ENCODE measurements at places on chromosomes 11 and 22.

- no peak for DNase-seq
Observed at GRCh38 chr11:108144615-108145014, 23.2 kb downstream of the ACAT1 start.

DNA sequence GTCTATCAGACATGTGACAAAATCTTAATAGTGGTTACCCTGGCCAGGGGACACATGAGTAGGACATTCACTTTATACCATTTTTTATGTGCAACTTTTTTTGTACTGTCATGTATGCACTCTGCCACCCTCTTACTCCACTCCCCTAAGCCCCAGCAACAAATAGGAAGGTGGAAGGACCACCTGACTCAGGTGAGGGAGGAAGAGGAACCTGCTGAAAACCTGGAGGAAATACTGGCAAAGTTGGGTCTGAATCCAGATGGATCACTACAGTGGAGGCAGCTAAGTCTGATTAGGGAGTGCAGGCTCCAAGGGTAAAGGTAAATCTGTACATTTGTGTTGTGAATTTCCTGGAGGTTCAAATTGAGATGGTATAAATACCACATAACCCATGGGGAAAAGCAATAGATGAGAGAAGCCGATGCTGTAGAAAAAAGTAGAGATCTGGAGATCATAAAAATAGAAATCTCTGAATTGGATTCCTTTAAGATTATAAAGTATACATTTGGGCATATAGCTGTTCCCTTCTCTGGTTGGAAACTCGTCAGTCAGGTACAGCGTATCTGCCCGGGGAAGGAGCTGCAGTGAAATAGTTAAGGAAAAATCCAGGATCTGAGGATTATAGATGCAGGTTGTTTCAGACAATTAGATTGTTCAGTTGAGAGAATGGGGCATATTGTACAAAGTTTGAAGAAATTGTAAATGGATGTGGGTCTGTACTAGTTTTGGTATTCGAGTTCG lies 52.2 kb upstream of the OR9Q1 start:
- no peak for DNase-seq

DNA sequence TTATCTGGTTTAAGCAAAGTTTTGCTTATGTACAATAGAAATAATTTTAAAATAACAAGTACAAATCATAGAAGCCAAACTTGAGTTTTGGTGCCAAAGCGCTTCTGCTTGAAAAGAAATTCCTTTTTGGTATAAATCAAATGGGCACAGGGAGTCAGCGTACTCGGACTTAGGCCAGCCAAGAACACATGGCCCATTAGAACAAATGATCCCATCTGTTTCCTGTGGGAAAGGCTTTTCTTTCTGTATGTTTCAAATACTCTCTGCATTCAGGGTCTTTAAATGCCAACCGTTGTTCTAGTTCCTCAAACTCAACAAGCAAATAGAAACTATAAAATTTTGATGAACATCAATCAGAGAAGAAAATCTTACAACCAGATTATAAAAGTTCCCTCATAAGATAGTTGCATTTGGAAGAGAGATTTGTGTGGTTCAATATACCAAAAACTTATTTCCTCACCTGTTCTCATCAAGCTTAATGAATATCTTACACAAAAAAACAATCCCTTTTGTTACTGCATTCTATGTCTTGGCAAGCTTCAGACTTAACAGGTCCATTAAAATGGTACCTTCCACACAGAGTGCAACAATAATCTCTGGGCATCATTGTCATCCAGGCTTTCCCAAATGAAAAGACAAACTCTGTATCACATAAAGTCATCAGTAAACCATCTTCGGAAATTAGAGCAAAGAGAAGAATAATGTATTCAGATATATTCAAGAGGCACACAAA lies 739.8 kb upstream of the API5 start:
- no peak for DNase-seq

DNA sequence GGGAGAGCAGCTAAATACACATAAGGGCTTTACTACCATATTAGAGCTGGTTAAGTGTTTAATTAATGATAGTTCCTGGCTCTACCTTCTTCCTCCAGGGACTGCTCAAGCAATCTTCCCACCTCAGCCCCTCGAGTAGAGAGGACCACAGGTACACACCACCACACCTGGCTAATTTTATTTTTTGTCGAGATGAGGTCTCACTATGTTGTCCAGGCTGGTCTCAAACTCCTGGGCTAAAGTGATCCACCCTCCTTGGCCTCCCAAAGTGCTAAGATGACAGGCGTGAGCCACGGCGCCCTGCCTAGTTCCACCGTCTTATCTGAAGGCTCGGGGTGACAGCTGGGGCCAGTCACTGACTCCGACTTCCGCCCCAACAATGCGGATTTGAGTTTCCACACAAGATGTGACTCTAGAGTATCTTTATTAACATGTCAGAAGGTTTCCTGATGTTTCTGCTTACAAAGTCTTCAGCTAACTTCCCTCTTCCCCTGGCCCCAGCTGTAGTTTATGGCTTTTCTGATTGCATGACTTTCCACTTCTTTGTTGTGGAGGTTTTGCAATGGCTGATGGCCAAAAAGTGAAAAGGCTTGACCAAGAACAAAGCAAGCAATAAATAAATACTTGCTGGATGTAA lies 16.8 kb downstream of the TPST2 start:
- no peak for DNase-seq

GRCh38 chr22:38417252-38418060 lies 37.5 kb downstream of the KCNJ4 start:
- no peak for DNase-seq

GRCh38 chr11:134045799-134046635 lies 22.9 kb upstream of the JAM3 start:
- DNase-seq, result no peak

DNA sequence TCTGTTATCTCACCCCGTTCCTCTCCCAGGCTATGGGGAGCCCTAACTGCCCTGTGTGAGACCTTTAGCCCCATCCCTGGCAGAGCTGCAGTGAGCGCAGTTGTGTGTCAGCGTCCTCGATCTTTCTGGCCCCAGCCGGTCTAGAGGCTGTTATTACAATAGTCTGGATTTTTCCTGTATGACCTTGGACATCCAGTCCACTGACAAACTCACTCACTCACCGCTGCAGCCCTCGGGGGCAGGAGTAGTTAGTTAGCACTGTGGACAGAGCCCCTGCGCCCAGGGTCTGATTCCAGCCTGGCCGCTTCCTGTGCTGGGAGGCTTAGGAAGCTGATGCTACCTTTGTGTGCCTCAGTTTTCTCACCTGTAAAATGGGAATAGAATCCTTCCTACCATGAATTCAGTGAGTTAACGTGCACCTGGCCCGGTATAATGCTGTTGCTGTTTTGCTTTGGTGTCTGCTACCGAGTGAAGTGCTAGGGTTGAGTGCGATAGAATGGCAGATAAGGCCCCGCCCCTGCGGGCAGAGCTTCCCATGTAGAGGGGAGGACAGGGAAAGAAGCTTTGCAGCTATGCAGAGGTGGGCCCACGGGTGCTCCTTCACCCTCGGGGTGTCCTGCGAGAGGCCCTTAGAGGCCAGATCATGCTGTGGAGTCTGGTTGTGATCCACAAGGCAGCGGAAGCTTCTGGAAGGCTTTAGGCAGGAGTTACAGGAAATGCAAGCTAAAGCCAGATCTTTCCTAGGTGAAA lies 3.0 kb downstream of the LRP5 start:
- no peak for DNase-seq

Measured in stimulated activated CD4-positive, alpha-beta T cell treated with anti-CD3 and anti-CD28 coated beads, Interleukin-1b, Interleukin-23, amount 100 ng/mL, for 1 hour (primary cell).